Adipocyte (in vitro differentiated cells): ENCODE measurements at places on chromosomes 2 and 18.

DNA sequence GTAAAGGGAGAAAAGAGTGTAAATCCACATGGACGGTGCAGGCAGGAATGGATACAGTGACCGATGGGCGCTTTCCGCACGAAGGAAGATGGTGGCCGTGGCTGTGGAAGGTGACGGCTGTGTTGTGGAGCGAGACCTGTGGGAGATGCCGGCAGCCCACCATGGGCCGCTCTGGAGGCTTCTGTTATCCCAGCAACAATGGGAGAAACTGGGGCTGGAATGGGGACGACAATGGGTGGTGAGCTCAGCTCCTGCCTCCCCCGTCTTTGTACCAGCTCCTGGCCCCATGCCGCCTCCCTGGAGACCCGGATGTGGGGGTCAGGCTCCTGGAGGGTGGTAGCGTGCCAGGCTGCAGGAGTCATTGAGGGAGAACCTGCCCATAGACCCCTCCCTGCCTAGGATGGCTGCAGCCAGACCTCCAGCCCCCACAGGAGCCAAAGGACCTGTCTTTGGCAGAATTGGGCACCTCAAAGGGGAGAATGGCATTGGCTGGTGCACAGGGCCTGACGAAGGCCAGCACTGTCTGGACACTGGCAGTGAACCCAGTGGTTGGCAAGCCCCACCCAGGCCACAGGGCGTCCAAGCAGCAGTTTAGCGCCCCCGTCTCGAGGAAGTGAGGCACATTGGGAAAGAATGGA lies 72.6 kb downstream of the SLC66A2 start:
- no peak for DNase-seq

DNA sequence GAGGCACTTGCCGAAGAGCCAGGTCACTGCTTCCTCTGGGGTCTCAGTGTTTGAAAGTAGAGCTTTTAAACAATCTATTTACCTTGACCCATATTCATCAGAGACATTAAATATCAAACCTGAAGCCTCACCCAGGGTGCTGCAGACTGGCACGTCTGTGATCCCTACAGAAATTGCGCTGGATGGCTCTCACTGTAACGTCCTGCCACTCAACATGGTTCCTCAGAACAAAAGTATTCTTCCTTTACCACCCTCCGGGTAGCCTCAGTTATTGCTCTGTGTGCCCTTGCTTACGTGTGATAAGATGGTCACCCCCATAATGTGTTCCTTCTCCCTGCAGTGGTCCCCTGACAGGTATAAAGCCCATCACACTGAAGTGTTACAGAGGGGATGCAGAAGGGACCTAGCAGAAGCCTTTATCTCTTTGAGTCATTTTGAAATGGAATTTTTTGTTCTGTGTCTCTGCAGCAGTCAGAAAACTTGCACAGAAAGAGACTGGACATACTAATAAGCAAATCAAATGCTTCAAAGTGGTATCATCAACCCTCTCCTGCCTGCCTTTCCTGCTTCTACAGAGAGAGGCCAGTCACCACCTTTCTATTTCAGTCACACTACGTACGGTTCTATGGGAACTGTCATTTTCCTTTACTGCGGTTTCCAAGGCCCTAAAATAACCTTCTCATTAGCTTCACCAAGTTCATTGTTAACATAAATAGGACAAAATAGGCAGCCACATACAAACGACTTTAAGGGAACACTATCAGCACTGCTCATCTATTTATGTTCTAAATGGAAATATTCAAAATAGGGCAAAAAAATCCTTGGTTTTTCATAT lies 86.8 kb downstream of the METTL8 start:
- DNase-seq: no peak

DNA sequence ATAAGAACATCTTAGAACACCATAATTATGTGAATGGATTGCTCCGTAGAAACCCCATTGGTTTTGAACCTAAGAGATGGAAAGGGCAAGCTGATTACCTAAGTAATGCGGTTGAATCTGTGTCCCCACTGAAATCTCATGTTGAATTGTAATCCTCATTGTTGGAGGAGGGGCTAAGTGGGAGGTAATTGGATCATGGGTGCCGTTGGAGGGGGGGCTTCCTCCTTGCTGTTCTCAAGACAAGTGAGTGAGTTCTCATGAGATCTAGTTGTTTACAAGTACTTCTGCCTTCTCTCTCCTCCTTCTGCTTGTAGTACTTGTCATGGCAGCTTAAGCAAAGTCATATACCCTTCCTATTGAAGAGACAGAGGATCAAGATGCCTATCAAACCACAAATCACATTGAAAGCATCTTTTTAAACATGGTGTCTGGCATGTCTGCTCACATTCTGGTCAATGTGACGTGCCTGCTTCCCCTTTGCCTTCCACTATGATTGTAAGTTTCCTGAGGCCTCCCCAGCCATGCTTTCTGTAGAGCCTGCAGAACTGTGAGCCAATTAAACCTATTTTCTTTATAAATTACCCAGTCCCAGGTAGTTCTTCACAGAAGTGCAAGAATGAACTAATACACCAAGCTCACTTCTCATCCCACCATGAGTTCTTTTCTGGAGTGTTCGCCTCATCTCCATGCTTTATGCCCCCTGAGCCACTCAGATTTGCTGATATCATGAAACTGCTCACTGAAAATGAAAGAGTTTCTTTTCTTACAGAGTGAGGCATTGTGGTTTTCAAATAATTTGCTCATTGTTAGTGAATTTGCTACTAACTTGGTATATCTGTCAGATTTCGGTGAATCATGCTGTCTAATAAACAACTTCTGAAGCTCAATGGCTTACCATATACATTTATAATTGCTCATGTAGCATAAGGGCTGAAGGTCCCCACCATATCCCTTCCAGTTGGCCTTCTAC lies 23.6 kb downstream of the KCNE4 start:
- no peak for DNase-seq

DNA sequence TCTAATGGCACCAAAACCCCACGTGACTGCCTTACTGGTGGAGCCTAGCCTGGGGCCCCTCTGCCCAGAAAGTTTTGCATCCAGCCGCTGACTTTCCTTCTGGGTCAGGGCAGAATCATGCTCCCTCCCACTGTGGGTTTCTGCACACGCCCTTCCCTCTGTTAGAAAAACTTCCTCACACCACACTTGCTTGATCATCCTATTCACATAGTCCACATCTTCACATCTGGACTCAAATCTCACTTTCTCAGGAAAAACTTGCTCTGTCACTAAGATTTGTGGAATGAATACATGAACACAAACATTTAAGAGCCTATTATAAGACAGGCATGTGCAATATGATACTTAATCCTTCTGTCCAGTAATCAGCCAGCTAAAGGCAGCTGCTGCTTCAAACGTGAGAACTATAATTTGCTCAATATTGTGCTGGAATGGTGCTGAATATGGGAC lies 274.7 kb downstream of the RND3 start:
- peak; percentile 83 for DNase-seq

- DNase-seq: no peak
Observed at GRCh38 chr2:201058914-201059313, 12.6 kb downstream of the HYCC2 start.

GRCh38 chr2:117785740-117786139 lies 28.8 kb upstream of the DDX18 start:
- DNase-seq: peak; percentile 79

DNA sequence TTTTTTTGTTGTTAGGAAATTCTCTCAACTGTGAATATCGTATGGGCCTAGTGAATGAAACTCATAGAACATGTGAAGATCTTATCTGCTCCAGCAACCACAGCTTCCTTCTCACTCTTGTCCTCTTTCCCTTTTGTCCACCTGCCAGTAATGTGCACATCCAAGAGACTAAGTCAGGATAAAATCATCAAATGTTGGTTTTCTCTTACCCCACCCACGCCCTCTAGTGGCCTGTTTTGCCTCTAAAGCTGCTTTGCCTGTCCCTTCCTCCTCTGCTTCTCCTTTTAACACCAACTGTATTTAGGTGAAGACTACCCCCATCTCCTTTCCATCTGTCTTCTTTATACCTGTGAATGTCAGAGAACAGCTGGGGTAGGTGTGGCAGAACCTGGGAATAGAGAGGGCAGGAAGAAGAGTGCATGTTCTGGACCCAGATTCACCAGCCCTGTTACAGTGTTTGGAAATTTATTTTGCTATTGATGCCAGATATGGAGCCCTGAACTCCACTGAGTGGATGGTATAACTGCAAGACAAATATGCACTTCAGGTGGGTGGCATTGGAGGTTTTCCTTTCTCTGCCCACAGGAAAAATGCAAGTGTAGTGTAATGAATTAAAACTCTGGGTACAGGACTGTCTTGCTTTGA lies 8.4 kb upstream of the MGAT5 start:
- peak; percentile 90 for DNase-seq

- peak; percentile 21 for DNase-seq
Observed at GRCh38 chr2:234673961-234674759, 177.3 kb upstream of the ARL4C start.

DNA sequence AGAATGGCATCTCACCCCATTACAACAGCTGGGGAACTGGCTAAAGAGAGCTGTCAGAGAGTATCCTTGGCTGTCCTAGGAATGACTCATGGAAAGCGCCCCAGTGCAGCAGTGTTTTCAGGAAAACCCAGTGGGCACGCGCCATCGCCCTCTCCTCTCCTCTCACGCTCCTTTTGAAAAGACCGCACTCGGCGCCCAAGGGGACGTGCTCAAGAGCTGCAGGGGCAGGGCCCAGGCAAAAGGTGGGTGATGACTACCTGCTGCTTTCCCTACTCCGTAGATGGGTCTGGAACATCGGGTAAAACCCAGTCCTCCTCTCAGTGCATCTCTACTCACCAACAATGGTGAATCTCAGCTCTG lies 68.1 kb downstream of the EMILIN2 start:
- no peak for DNase-seq

- DNase-seq: peak; percentile 88
Observed at GRCh38 chr18:51051105-51051712, 21.2 kb downstream of the SMAD4 start.

GRCh38 chr2:231613331-231613662 lies 20.6 kb downstream of the TEX44 start:
- DNase-seq: no peak

DNA sequence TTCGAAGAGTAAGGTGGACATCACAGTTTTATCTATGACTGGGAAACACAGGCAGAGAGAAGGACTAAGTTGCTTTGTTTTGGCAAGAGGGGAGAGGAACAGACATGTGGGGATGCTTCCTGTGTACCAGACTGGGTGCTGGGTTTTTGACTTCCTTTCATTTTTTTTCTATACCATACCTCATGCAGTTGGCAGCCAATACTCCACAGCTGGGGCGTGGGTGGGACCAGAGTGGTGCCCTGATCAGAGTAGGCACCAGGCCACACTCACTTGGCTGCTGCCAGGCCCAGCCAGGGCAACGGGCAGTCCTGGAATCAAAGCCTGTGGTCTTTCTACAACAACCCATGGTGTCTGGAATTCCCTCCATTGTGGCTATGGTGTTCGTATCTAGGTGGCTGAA lies 45.2 kb downstream of the SH3RF3 start:
- peak; percentile 26 for DNase-seq
